SK-N-MC (cell line): ENCODE measurements at places on chromosomes 2 and 18.

- DNase-seq: no peak
These were observed 15.5 kb downstream of the TBC1D8 start for GRCh38 chr2:101135412-101136296.

DNA sequence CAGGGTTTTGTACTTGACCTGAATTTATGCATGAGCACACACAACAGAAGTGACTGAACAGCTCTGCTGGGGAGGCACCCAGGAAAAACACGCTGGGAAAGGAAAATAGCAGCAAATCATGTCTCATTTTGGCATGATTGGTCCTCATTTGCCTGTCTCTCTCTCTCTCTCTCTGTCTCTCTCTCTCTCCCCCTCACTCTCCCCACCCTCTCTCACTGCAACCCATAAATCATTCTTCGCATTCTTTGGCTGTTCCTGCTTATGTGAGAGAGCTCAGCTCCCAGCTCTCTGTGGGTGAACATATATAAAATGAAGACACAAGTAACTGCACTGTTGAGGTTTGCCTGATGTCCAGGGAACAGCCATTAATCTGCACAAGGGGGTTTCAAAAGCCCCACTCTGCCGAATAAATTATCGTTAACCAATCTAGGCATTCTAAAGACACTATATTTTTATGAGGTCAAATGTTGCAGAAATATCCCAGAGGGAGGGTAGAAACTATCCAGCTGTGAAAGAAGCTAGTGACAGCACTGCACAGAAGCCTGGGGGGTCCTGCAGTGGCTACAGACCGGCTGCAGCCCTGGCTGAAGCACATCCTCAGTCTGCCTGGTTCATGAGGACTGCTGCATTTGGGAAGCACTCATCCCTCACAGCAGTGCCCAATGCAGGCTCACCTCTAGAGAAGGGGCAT is 260.3 kb downstream of the AFF3 start:
- DNase-seq: no peak

- no peak for DNase-seq
These were observed 14.8 kb downstream of the WDFY1 start for GRCh38 chr2:223930103-223930976.

DNA sequence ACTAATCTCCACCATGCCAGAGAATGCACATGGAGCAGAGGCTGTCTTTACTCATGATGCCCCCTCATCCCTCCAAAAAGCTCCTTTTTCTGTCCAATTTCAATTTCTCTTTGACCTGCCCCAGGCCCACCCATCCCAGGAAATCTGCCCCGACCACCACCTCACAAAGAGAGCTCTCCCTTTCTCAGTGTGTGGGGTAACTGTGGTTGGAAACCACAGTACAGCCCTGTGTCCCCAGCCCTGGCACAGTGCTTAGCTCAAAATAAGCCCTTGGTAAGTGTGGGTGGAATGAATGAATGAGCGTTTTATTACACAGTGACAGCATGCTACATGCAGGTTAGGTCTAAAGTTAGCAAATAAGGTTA is 43.7 kb upstream of the CAB39 start:
- no peak for DNase-seq

DNA sequence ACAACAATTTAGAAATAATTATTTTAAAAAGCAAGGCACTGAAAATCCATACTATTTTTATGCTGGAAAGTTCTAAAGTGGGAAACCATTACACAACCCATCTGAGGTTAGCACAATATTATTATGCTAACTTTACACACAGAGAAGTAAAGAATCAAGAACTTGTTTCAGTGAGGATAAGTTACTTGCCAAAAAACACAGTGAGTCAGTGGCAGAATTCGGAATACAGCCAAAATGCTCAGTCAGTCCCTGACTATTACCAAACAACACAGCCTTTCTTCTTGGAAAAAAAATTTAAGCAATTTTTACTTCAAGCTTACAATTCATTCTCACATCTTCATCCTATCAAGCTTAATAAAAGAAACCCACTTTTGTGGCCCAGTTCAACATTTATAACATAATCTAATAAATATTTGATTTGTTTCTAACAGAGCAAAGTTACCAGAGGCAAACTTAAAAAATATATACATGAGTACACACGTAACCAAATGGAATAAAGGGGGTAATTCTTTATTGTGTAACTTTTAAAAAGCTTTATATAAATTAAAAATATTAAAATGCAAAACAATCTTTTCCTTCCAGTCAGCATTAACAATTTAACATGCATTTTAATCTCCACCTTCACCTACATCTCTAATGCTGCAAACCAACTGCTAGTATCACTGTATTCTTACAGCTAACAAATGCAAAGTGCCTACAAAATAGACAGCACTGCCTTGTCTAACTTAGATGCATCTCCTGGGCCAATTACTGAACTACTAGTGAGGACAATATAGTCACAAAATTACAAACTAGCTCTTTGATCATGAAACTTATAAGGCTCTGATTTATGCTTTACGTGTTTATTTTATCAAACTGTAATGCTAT is 55.2 kb downstream of the CCDC88A start:
- no peak for DNase-seq

- no peak for DNase-seq
These were observed 14.6 kb downstream of the STRADB start for GRCh38 chr2:201466050-201466675.

GRCh38 chr2:175039031-175039430 is 33.9 kb upstream of the CHN1 start:
- no peak for DNase-seq

GRCh38 chr2:48232351-48232750 is 297.6 kb upstream of the STON1 start:
- DNase-seq: no peak

DNA sequence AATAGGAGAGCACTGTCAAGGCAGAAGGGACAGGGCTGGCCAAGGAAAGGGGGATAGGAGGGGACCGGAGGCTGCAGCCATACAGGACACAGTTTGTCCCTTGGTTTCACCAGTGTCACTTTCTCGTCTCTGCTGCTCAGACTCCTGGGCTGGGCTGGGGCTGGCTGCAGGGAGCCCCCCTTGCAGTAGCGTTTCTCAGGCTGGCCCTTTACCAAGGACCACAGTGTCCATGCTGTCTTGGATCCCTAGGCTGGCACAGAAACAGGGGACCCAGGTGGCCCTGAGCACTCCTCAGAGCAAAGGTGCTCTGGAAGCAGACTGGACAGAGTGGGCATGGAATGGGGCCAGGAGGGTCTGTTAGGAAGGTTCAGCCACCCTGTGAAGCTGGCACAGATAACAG is 34.8 kb downstream of the ATOH8 start:
- DNase-seq: no peak

- DNase-seq: no peak
These were observed 872 bp downstream of the RDH14 start for GRCh38 chr2:18559531-18560030.

DNA sequence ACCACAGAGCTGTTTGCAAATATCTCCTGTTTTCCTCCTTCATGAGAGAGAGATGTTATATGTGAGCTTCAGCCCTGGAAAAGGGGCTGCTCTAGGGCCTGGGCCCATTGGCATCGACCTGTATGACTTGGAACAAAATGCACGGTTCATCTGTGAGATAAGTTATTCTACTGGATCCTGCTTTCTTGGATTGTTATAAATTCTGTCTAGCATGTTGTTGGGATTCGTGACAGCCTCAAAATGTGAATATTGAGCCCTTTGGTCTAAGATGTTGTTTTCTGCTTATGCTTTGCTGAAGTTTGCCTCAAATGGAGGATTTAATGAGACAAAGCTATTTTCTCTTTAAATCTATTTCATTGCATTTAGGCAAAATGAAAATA is 372.9 kb downstream of the EN1 start:
- DNase-seq: no peak

GRCh38 chr2:148965623-148966437 is 72.7 kb upstream of the LYPD6B start:
- DNase-seq: no peak

DNA sequence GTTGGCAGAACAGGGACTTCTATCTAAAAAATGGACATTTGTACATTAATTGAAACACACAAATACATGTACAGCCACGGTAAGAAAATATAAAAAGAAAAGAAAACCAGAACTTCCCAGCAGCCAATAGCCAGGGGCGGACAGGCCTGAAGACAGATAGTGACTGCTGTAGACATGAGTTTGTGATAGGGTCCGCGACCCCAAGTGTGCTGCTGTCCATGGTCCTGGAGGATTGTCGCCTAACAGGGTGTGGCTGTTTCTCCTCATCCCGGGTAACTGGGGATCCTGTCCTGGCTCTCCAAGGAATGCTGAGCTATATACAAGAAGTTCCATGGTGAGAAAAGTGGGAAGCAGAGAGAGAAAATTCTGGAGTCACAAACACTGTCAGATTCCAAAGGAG is 266.5 kb upstream of the SALL3 start:
- DNase-seq: no peak

DNA sequence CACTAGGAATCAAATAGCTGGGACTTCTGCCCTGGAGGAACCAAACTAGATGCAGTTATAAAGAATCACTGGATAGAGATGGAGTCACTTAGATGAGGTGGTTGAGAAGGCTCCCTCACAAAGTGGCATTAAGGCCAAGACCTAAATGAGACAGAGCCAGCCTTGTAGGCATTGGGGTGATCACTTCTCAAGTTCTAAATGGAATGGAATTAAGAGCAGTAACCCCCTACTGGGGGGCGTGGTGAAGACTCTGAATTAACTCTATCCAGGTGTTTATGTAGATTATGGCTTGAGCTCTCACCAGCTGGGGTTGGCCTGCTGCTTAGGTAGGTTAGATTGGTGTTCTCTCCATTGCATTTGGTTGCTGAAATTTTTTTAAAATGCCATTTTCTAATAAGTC is 71.3 kb downstream of the TTC27 start:
- no peak for DNase-seq

DNA sequence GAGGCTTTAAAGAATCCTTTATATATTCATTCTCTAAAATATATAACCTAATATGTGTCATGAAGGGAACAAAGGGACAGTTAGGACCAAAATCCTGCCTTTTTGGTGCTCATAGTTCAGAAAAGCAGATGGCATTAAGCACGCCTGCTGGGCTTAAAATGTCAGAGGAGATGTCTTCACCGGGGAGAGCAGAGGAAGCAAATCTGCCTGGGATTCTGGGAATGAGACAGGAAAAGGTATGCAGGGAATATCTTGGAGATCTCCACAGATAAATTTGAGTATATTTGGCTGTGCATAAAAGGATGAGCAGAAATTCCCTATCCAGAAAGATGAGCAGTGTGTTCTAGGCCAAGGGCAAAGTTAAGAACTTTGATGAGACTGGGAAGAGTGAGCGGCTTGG is 45.5 kb downstream of the FSHR start:
- no peak for DNase-seq

DNA sequence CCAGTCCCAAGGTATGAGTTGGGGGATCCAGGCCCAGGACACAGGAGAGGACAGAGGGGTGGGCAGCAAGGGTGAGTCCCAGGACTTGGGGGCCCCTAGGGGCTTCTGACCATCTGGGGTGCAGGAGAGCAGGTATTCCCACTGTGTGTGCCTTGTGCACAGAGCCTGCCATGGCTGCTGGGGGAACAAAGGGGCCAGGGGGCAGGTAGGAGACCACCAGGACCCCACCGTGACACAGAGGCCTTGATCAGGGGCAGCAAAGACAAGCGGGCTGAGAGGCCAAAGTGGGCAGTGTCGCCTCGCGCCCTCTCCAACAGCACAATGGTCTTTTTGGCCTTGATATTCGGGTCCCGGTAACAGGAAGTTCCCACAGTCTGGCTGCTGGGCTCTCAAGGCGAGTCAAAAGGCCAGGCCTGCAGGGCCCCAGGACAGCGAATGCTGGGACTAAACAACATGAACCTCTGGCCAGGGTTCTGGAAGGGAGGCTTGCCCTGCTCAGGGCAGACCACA is 12.3 kb upstream of the GPR17 start:
- no peak for DNase-seq

DNA sequence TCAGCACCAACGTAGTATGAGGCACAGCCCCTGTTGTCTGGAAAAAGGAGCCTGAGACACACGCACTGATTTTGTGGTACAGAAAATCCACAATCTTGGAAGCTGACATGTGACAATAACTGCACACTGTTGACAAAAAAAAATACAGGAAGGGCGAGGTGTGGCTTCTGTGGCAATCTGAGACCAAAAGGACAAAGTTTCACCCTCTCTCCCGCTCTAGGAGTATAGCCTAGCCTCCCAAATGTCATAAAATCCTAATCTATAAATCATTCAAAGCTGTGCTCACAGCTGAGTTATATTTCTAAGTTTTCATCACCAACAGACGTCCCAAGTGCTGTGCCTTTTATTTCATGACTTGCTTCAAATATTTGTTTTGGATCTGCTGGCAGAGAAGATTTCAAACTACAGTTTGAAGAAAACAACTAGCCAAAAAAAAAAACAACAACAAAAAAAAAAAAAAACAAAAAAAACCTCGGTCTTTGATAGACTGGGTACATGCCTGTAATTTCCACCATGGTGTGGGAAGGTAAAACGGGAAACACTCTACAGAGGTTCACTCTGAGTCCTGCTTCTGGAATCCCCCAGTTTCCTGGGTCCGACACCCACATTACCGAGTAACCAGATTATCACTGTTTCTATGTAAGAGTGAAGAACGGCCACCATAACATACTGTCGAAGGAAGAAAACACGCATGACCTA is 61.0 kb downstream of the C2orf76 start:
- DNase-seq: no peak

- no peak for DNase-seq
These were observed 173.5 kb downstream of the LRP1B start for GRCh38 chr2:141957321-141957720.

- DNase-seq: no peak
These were observed 203.2 kb upstream of the CYP26B1 start for GRCh38 chr2:72350852-72351251.

- DNase-seq: no peak
These were observed 846 bp upstream of the FKBP7 start for GRCh38 chr2:178479275-178479616.

- peak; percentile 26 for DNase-seq
These were observed 108.6 kb downstream of the MAP4K4 start for GRCh38 chr2:101806123-101806522.

DNA sequence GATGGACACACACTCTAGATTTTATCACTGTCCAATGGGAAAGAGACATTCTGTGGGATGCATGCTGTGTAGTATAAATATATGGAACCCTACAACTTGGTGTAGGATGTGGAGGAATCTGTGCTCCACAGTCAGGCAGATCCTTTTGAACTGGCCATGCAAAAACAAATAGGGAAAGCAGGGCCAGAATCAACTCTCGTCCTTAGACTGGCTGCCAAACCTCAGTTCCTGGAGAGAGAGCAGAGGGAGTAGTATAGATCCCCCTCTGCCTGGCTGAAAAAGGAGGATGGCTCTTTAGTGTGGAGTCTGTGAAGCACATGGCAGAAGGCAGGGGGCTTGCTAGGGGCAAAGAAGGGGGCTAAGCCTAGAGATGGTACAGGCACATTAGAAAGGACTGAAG is 84.7 kb downstream of the LYPD6 start:
- no peak for DNase-seq
